ENCODE measurements at places on chromosomes 1 and 21.

GRCh38 chr1:28197682-28198415 lies 21.4 kb upstream of the PTAFR start:
- no peak for DNase-seq

DNA sequence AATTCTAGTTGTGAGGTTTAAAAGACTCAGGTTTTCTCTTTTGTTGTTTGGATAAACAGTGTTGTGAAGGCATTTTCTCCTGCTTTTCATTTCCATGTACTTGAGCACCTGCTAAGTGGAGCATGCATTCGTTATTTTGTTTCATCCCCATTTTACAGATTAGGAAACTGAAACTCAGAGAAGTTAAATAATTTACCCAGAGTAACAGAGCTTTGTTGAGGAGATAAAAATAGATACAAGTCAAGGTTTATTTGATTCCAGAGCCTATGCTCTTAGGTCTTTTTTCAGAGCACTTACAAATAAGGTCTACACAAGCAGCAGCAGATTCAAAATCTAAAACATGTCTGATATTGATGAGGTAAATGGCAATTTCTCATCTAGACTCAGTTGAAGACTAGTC lies 254.7 kb upstream of the PTBP2 start:
- no peak for DNase-seq

DNA sequence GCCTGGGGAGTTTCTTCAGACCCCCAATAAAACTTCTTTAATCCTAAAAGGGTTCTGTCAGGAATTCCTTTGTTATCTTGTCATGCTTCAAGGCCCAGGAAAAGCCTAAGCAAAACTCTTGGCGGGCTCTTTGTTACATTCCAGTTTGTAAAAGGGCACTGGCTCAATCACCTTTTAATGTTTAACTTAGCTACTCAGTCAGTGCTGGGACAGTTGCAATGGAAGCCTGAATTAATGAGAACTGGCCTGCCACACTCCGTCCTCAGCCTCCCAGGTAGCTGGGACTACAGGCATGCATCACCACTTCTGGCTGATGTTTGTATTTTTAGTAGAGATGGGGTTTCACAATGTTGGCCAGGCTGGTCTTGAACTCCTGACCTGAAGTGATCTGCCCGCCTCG lies 21.3 kb upstream of the ASB17 start:
- DNase-seq, result no peak

GRCh38 chr1:32426489-32427255 lies 32.4 kb upstream of the BSDC1 start:
- no peak for DNase-seq

DNA sequence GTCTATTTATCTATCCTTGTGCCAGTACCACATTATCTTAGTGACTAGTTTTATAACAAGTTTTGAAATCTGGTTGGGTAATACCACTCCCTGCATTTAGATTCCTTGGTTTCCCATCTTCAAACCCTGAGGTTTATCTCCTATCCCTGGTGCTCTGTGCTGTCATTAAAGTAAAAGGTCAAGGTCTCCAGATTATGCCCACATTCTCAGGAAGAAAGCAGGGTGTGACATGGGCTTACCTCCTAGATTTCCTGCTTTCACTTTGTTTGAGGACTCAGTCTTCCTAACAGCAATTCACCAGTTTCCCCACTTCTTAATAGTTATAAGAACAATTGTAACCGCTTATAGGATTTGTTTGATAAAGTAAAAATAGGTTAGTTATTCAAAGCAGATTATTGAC lies 86.0 kb downstream of the CACHD1 start:
- DNase-seq, result no peak

DNA sequence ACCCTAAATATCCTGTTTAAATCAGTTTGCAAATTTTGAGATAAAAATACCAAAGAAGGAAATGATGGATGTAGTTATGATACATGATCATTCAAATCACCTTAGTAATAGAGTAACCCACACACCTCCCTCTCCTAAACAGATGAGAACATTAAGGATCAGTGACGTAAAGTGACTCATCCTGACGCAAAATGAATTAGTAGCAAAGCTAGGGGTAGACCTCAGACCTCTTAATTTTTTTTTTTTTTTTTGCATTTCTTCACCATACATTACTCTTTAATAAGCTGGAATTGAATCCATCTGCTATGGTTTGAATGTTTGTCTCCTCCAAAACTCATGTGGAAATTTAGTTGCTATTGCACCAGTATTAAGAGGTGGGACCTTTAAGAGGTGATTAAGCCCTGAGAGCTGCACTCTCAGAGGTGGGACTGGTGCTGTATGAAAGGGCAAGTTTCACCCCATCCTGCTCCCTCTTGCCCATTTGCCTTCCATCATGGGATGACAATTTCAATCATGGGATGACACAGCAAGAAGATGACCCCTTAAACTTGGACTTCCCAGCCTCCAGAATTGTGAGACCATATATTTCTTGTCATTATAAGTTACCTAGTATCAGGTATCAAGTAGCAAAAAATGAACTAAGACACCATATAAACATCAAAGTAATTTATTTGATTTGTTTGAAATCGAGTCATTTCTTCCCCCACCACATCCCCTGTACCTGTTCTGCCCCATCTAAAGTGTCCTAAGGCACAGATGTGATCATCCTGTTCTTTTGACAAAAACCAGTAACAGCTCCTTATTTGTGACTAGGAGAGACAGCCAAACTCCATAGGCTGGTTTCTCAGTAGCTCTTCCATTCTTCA lies 114.6 kb upstream of the DUSP10 start:
- no peak for DNase-seq

DNA sequence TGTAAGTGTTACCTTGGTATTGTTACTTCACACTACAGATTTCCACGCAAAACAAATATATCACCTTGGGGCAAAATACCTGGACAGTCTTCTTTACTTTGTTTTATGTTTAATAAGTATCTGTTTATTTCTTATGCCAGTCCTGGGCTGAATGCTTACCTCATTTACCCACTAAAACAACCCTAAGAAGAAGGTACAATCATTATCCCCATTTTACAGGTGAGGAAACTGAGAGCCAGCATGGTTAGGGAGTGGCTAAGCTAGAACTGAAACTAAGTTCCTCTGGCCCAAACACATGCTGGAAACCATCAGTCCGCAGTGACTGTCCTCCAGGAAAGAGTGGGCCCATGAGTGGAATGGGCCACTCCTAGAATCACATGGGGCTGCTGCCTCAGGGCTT lies 13.0 kb upstream of the GUCA2B start:
- DNase-seq, result no peak

- no peak for DNase-seq
Measured at GRCh38 chr21:42406866-42407265, 3.2 kb downstream of the UBASH3A start.

DNA sequence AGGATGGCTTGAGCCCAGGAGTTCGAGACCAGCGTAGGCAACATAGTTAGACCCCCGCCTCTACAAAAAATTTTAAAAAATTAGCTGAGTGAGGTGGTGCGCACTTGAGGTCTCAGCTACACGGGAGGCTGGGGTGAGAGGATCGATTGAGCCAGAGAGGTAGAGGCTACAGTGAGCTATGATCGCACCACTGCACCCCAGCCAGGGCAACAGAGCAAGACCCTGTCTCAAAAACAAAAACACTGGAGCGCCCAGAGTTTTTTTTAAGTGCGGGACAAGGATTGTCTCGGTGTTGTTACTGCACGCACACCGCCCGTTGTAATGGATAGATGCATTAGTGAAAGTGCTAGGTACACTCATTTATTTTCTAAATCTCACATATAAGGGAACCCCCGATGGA lies 37.1 kb downstream of the PIK3CD start:
- no peak for DNase-seq

DNA sequence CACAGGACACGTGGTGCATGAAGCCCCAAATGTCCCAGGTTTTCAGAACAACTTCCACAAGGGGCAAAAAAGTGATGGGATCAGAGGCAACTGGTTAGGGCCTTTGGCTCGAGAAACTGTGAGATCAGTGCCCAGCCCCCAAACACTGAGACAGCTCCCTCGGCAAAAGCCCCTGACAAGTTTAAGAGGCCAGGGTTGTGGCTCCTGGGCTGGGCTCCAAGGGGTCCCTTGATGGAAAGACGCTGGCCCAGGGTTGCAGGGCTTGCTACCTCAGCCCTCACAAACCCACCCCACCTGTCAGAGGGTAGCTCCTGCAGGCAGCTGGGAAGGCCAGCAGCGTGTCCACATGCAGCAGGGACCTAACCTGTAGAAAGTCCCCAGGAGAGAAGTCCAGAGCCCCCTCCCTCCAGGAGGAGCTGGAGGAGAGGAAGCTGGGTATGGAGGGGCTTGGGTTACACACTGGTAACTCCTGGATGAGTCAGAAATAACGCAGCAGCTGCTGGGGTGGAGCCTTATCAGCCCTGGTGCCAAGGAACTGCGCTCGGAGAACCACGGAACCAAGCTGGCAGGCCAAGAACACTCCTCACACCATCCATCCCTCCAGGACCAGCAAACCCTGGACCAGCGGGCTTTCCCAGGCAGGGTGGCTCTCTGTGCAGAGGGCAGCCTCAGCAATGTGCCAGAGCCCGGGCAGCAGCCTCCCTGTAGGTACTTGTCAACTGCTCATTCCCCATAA lies 37.5 kb downstream of the CTNNBIP1 start:
- DNase-seq, result no peak

DNA sequence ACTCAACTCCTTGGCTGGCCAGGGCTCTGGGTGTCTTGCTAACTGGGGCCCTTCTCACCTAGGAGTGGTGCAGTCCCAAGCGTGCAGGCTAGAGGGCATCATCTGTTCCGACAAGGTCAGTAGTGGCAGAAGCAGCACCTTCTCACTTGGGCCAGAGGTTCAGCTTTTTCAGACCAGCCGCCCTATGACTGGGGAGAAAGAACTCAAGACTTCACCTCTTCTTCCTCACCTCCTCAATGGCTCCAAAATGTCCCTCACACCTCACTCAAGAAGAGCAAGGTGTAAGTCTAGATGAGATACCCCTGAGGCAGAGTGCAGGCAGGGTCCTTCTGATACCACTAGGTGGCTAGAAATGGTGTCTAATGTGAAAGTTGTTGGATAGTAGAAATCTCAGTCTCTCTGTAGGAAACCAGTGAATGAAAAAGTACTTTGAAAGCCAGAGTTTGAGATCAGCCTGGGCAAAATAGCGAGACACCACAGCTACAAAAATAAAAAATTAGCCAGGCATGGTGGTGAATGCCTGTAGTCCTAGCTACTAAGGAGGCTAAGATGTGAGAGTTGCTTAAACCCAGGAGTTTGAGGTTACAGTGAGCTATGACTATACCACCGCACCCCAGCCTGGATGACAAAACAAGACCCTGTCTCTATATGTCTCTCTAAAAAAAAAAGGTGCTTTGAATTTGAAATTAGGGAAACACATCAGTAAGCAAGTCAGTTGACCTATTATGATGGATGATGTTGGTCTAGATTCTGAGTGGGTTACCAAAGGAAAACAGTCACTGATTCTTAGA lies 8.6 kb upstream of the IL20 start:
- DNase-seq, result no peak

- DNase-seq, result no peak
Measured at GRCh38 chr1:1328254-1328653, 2.8 kb upstream of the TAS1R3 start.

GRCh38 chr1:241706257-241706656 lies 54.2 kb downstream of the WDR64 start:
- DNase-seq, result no peak

- no peak for DNase-seq
Measured at GRCh38 chr1:182293119-182293589, 98.4 kb downstream of the GLUL start.

DNA sequence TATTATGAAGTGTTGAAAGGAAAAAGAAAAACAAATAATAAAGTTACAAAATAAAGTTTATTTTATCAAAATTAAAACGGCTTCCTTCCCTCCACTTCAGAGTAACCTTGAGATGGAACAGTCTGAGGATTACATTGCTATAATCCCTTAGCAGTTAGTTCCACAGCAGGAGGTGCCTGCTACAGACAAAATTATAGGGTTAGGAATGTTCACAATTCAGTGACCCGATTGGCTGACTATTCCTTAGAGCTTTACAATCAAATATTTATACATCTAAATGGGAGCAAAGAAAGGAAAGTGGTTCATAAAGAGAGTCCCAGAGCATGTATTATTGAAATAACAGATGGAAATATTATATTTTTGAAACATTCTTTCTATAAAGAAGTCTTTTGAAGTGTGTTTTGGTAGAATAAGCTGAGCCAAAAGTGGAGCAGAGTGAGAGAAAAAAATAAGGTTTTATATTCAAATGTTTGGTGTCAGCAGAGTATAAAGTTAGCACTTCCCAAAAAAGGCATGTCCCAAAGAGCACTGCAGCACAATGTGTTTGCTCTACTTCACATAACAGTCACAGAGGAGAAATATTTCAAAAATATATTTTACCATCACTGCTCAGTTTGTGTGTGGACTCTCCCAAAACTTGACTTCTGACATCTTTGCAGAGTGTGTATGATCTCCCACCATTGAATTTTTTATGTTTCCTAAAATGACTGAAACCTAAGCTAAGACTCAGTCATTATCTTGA lies 71.4 kb upstream of the GORAB start:
- DNase-seq, result no peak

- no peak for DNase-seq
Measured at GRCh38 chr1:200660719-200661118, 9.0 kb downstream of the DDX59 start.

DNA sequence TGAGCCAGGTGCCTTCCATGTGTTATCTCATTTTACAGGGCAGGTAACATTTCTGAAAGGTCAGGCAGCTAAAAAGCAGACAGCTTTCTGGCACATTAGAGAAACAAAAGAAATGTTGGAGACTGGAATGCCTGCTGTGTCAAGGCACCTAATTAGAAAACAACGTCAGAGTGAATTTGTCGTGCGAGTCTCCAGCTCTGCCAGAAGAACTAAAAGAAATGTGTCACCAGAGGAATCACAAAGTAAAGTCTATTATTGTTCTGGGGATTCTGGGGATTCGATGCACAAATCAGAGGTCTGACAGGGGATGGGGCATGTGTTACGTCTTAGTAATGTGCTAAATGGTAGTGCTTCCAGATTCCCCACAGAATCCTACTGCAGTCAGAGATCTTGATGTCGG lies 89.3 kb downstream of the EDEM3 start:
- no peak for DNase-seq

DNA sequence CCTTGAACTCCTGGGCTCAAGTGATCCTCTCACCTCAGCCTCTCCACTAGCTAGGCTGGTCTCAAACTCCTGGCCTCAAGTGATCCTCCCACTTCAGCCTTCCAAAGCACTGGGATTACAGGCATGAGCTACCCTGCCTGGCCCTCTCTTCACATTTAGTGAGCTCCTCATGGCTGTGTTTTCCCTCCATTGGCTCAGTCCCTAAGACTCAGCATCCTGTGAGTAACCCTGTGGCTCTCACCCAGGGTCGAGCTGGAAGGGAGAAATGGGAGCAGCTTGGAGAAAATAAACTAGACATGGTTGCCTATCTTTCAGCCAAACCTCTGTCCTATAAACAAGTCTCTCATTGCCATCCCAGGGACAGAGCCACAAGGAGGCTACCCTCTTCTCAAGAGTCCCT lies 17.5 kb downstream of the NCF2 start:
- DNase-seq, result no peak

GRCh38 chr1:166698771-166699170 lies 140.5 kb upstream of the POGK start:
- no peak for DNase-seq

GRCh38 chr1:204275695-204276370 lies 62.0 kb upstream of the GOLT1A start:
- DNase-seq, result no peak
